ENCODE measurements at places on chromosomes 12 and 14.

DNA sequence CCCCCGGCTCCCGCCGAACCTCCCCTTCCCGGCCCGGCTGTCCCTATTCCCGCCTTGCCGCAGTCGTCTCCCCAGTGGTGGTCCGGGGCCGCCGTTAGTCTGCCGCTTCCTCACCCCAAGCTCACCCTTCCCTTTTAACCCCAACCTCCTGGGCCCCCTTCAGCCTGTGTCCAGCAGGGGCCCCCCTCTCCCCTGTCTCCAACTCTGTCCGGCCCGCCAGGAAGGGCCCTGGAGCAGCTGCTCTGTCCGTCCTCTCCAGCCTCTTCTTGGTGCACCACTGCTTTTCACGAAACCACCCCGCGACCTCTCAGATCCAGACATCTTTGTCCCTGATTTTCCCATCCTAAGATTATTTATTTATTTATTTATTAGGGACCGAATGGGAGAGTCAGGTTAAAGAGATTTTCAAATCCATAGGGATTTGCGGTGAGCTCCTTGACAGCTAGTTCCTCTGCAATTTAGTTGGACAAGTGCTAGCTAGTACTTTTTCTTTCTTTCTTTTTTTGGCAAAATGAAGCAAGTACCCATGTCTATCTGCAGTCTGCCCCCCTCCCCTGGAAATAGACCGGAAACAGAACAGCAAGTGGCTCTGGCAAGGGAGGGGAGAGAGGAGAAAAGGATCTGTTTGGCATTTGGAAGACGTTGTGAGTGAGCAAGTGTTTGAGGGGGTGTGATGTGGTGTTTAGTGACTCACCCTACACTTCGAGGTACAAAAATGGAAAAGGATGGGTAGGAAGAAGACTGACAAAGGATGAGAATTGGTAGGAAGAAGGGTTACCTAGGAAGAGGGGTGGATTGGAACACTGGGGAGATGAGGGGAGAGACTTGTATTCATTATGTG is 632 bp downstream of the UBR7 start:
- DNase-seq: peak; percentile 40

DNA sequence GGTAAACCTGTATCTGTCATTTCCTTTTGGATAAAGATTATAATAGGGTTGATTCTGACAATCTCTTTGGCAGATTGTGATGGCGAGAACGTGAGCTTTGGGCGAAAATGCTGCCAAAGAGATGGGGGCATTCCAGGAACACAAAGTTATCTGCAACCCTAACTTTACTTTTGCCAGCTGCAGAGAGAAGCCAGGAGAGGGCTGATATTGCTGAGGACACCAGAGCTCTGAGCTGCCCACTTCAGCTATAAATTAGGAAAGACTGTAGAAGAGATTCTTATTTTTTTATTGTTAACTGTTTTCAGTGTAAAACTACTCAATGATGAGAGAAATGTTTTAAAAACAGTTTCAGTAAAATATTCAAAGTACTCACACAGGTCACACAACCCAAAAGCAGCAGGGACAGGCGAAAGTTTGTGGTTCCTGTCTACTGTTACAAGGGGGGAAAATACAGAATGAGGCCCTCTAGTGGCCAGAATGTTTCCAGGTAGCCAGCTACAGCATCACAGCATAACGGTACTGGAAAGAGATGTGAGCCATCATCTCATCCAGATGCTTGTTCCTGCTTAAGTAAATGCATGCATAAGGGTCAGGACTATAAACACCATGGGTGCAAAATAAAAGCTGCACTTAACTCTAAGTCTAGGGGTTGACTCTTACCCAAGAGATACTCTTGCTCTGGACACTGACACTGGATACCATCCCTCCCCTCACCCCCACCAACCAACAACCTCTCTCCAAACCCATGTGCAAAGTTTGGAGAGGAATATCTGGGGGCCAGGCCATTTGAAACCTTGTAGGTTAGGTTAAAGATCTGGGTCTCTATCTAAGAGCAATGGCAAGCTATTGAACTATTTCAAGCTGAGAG is 498.4 kb downstream of the RMST start:
- DNase-seq: no peak

- no peak for DNase-seq
Measured at GRCh38 chr12:120118321-120119061, 1.9 kb upstream of the RAB35 start.

- no peak for DNase-seq
Measured at GRCh38 chr14:90500665-90501370, 104.0 kb downstream of the CALM1 start.

DNA sequence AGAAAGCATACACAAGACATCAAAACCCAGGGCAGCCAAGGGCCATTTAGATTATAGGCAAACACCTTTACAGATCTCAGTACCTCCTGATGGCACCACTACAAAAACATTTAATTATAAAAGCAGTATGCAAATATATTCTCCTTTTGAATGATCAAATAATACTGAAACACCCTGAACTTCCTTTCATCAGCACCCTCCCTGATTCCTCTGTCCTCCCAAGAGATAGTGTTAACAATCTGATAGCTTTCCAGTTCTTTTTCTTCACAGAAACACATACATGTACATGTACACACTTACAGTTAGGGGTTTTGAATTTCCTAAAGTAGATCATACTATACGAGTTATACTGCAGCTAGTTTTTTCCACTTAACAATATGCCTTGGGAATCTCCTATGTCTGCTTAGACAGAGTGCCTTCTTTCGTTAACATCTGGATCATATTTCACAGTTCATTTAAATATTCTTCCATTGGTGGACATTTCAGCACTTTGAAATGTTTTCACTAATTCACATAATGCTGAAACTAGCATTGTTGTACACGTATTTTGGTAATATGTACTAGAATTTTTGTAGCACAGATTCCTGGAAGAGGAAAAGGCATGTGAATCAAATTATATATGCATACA is 35.2 kb downstream of the TDG start:
- DNase-seq: no peak

DNA sequence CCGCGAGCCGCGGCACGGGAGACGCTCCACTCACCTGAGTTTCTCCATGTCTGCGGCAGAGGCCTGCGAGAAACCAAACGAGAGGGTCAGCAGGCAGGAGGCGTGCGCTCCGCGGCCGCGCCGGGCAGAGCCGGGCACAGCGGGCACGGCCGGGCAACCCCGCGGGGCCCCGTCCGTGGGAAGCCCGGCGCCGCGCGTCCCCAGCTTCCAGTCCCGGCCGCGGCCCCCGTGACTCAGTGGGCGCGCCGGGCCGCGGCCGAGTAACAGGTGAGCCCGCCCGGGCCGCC is 19.4 kb downstream of the BEGAIN start:
- DNase-seq: no peak

DNA sequence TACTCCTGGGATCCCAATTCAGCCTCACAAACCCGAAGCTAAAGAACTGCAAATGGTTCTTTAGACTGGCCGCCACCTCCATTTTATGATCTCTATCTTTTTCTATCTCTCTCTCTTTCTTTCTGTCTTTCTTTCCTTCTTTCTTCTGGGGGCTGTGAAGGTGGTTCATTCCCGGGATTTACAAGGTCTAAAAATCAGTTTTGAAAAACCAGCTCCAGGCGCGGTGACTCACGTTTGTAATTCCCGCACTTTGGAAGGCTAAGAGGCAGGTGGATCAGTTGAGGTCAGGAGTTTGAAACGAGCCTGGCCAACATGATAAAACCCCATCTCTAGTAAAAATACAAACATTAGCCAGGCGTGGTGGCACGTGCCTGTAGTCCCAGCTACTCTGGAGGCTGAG is 67.2 kb upstream of the VASH1 start:
- DNase-seq: no peak

DNA sequence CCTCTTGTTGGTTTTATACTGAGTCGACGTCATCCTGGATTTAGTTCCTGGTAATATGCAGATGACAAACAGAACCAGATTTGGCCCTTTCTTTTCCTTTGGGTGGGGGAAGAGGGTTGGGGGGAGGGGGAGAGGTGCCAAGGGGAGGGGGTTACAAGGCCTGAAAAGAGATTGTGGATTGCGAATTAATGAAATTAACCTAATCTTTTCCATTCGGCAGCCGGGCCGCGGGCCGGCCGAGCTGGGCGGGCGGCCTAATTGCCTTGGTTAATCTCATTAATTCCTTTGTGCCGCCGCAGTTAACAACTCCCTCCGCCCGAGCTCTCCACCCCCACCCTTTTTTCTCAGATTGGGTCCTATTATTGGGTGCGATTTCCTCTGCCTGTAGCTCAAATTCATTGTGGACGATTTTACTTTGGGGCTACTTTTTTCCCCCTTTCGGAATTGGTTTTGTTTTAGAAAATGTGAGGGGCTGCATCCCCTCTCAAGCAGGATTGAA is 387 bp upstream of the GSC start:
- DNase-seq: no peak

DNA sequence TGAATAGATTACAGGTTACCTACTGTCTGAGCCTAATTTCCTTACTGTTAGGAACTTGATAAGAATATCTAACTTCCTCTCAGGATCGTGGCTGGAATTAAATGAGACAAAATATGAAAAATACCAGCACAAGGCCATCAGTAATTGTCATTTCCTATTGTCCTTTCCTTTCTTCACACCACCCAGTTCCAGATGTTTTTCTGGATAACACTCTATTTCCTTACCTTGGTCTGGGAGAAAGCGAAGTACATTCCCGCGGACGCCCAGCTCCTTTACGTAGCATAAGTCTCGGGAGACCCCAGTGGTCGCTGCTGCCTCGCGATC is 376 bp downstream of the GDF3 start:
- DNase-seq: no peak

- DNase-seq: peak; percentile 83
Measured at GRCh38 chr14:58749066-58749669, 111.4 kb downstream of the DACT1 start.

DNA sequence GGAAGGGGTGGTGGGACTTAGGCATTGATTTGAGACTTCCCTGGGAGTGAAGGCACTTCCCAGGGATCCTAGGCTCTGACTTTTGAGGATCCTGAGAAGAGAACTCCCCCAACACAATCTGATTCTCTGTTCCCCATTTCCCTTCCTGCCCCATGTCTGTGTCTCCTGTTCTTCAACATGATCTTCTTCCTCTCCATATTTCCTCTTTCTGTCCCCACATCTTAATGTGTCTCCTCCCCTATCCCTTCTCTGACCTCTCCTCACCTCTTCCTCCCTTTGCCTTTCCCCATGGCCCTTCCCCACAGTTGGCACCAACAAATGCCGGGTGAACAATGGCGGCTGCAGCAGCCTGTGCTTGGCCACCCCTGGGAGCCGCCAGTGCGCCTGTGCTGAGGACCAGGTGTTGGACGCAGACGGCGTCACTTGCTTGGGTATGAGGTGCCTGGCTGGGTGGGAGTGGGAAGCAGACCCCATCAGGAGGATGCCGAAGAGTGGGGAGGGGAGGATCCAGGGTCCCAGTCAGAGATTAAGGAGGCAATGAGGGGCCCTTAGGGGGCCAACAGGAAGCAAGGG is 15.2 kb upstream of the LRP1-AS start:
- DNase-seq: no peak

DNA sequence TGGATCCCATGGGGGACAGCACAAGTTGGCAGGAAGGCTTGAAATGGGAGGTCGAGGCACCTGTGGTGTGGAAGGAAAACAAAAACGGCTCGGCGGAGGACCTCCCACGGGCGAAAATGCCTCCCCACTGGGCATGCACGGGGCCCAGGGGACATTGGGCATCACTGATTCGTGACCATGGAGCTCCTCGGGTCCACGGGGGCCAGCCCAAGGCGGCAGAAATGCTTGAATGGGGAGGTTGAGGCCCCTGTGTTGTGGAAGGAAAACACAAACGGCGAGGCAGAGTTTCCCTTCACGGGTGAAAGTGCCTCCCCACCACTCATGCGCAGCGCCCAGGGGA is 376.0 kb downstream of the ALG10 start:
- DNase-seq: no peak

GRCh38 chr12:103705927-103706326 is 118.9 kb downstream of the STAB2 start:
- no peak for DNase-seq

GRCh38 chr14:53783256-53783655 is 173.4 kb downstream of the BMP4 start:
- DNase-seq: no peak

DNA sequence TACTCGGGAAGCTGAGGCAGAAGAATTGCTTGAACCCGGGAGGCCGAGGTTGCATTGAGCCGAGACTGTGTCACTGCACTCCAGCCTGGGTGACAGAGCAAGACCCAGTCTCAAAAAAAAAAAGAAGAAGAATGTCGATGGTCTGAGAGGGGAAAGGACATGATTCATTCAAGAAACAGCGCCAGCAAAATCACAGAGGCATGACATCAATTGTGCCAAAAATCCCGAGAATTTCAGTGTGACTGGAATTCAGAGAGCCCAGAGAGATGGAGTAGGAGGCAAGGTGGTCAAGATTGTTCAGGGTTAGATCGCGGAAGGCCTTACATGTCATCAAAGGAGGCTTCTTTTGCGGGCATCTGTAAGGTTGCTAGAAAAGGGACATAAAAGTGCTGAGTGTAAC is 483.3 kb downstream of the VRK1 start:
- DNase-seq: no peak

DNA sequence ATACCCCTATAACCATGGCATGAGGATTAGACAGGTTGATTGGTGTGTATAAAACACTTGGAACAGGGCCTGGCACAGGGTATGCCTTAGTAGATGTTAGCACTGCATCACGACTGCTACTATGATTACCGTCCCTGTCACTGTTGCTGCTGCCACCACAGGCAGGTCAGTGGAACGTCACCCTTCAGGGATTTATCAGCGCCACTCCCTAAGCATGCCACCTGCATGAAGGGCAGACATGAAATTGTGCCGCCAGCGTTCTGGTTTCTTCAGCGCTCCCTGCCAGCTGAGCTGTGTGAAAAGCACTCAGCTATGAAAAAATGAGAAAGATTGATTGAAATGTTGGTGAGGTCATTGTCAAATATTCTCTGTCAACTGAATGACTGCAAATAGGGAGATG is 477.0 kb downstream of the DPF3 start:
- DNase-seq: peak; percentile 23

DNA sequence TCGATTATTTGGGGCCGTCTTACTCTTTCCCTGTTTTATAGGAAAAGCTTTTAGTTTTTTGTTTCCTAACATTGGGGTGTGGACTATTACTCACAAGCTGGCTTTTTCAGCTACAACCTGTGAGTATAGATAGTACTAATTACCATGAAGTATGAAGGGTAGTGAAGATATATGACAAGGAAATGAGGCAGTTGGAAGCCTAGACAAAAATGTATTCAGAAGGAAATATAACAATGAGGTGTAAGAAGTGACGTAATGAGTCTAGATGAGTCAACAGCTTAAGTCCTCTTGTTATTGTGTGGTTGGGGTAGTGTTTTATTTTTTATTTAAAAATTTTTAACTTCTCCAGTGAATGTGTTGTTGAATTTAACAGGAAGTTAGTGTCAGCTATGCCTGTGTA is 804.5 kb downstream of the NRXN3 start:
- DNase-seq: no peak

- no peak for DNase-seq
Measured at GRCh38 chr14:72709916-72710611, 183.8 kb downstream of the DPF3 start.

GRCh38 chr14:101624536-101624935 is 63.2 kb downstream of the DIO3 start:
- no peak for DNase-seq

DNA sequence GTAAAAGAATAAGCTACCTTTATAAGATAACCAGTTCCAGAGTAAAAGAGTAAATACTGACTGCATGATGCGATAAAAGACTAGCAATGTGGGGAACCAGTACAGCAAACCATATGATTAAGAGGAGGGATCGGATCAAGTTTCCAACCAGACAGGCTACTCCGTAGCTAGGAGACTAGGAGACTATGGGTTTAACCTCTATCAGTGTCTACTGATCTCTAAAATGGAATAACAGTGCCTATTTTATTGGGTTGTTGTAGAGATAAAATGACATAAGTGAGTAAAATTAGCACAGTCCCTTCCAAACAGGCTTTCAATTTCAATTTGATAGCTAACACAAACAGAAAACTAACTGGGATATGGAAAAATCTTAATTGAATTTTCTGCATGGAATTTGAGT is 76.0 kb downstream of the PAWR start:
- DNase-seq: no peak
